Ascending aorta (tissue), 2 donors: ENCODE measurements at places on chromosomes 4 and X. TPM values are rescaled to one million over a fixed set of nuclear protein-coding genes. Genes with fewer than 3 reads are reported as not detected.

- no peak for DNase-seq
- peaks cover 25% of the 10 kb centered on the region for H3K36me3 ChIP-seq
- H3K27me3 ChIP-seq, result no peaks in the 10 kb centered on the region
- peak overlapping the region; percentile 67 for H3K27ac ChIP-seq
- no peak overlapping the region for H3K4me3 ChIP-seq
- peaks cover 20% of the 10 kb centered on the region for H3K4me1 ChIP-seq
Measured at GRCh38 chr4:119506806-119507205, 121.8 kb downstream of the PDE5A start.

The NAP1L2 gene
- total RNA-seq, result 0.11 TPM

DNA sequence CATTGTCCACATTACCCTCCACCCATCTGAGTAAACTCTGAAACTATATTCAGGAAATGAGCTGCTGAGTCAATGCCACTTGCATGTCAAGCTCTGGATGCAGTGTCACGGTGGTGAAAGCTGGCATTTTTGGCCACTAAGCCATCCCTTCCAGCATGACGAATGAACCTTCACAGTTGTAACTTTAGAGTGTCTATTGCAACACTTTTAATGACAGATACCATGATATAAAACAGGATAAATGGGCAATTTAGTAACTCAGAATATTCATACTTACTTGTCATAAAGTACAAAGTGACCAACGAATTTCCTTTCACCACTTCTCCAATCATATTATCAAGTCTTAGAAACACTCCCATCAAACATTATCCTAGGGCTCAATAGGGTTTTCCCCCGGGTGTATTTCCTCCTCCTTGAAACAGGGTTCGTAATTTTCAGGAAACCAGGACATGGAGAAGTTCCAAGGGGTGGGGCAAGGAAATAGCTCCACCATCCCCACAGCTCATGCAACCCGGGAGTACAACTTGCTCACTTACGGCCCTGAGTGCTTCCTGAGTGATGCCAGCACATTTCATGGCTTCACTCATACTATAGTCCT lies 73.1 kb downstream of the MTHFD2L start:
- H3K36me3 ChIP-seq, result no peaks in the 10 kb centered on the region
- no peaks in the 10 kb centered on the region for H3K27me3 ChIP-seq
- no peak overlapping the region for H3K4me3 ChIP-seq
- DNase-seq, result peak; percentile 11
- H3K27ac ChIP-seq, result no peak overlapping the region
- H3K4me1 ChIP-seq, result no peaks in the 10 kb centered on the region

DNA sequence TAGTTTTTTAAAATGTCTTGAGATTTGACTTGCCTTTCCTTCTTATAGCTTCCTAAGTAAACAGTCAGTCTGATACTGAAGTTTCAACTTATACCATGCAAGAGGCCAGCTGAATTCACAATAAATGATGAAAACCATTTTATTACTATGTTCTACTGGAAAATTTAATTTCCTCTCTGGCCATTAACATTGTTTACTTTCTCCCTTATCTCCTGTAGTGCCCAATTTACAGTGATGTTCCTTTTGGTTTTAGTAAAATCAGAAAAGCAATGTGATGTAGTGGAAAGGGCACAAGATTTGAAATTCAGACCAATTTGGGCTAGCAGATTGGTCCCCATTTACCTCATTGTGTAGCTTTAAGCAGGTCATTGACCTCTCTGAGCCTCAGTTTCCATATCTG lies 54.2 kb downstream of the SLC9A6 start:
- H3K27ac ChIP-seq, result peak overlapping the region; percentile 68
- H3K4me3 ChIP-seq, result no peak overlapping the region
- no peaks in the 10 kb centered on the region for H3K36me3 ChIP-seq
- peaks cover 9% of the 10 kb centered on the region for H3K4me1 ChIP-seq

- H3K4me3 ChIP-seq, result no peak overlapping the region
- DNase-seq, result no peak
- H3K36me3 ChIP-seq, result no peaks in the 10 kb centered on the region
- no peak overlapping the region for H3K27ac ChIP-seq
Measured at GRCh38 chr4:184282895-184283654, 65.4 kb upstream of the ENPP6 start.

The NXT2 gene
- 1.8 TPM for total RNA-seq

The RHOH gene
- not detected for total RNA-seq

The GPR34 gene
- 1.5 TPM for total RNA-seq

DNA sequence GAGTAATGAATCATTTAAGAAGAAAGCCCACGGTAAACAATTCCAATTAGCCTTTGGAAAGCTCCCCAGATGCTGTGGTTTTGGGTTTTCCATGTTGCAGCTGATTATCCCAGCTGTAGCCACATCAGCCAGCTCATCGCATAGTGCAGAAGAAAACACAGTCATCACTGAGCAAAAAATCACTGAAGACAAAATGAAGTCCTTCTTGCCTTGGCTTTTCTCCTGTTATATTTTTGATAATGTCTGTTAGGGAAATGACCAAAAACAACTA lies 193.0 kb upstream of the C1QTNF7 start:
- DNase-seq, result no peak
- no peaks in the 10 kb centered on the region for H3K36me3 ChIP-seq
- H3K4me3 ChIP-seq, result no peak overlapping the region
- H3K4me1 ChIP-seq, result peaks cover 21% of the 10 kb centered on the region
- H3K27me3 ChIP-seq, result no peaks in the 10 kb centered on the region
